Left ventricle myocardium inferior (tissue), 1 donor: ENCODE measurements at places on chromosomes 11 and 22.

GRCh38 chr11:3201677-3202181 is 16.9 kb downstream of the MRGPRG start:
- no peak for DNase-seq

DNA sequence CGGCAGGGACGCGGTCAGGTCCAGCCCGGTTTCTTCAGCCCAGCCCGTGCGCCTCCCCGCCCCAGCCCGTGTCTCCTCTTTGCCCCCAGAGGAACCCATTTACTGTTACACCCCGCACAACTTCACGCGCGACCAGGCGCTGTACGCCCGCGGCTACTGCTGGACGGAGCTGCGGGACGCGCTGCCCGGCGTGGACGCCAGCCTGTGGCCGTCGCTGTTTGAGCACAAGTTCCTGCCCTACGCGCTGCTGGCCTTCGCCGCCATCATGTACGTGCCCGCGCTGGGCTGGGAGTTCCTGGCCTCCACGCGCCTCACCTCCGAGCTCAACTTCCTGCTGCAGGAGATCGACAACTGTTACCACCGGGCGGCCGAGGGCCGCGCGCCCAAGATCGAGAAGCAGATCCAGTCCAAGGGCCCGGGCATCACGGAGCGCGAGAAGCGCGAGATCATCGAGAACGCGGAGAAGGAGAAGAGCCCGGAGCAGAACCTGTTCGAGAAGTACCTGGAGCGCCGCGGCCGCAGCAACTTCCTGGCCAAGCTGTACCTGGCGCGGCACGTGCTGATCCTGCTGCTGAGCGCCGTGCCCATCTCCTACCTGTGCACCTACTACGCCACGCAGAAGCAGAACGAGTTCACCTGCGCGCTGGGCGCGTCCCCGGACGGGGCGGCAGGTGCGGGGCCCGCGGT is 6.5 kb downstream of the PANX2 start:
- no peak for DNase-seq

DNA sequence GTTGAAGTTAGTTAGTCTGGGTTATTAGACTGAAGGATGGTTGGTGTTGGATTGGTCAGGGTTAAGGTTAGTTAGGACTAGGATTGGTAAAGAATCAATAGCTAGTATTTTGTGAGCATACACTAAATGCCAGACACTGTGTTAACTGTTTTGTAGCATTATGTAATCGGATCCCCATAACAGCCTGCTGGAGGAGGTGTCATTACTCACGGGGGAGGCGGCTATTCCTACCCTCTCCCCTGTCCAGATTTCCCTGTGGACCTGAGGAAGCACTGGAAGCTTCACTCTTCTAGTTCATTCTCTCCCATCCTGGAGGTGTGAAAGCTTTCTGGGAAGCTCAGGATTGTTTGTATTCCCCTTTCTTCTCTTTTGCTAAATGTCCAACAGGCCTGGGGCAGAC is 40.5 kb upstream of the KCNJ11 start:
- no peak for DNase-seq

- DNase-seq, result peak; percentile 44
Observed at GRCh38 chr22:45817745-45818423, 146.2 kb downstream of the ATXN10 start.

DNA sequence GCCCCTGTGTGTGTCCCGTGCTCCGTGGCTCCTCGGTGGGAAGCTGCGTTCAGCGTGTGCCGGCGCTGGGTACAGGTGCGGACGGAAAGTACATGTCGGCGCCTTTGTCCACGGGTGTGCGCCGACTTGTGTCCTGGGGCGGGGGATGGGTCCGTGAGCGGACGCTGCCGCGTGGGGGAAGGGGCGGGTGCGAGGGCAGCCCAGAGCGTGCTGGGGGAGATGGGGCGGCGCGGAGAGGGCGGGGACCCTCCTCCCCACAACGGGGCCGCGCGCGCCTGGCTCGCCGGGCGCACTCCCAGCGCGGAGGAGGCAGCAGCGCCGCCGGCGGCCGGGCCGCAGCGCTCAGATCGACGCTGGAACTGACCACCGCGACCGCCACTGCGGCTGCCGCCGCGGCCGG is 33.6 kb upstream of the RELT start:
- no peak for DNase-seq

GRCh38 chr11:121575963-121576290 is 123.2 kb upstream of the SORL1-AS1 start:
- DNase-seq, result no peak

- DNase-seq, result no peak
Observed at GRCh38 chr11:93986716-93987115, 34.4 kb upstream of the HEPHL1 start.

DNA sequence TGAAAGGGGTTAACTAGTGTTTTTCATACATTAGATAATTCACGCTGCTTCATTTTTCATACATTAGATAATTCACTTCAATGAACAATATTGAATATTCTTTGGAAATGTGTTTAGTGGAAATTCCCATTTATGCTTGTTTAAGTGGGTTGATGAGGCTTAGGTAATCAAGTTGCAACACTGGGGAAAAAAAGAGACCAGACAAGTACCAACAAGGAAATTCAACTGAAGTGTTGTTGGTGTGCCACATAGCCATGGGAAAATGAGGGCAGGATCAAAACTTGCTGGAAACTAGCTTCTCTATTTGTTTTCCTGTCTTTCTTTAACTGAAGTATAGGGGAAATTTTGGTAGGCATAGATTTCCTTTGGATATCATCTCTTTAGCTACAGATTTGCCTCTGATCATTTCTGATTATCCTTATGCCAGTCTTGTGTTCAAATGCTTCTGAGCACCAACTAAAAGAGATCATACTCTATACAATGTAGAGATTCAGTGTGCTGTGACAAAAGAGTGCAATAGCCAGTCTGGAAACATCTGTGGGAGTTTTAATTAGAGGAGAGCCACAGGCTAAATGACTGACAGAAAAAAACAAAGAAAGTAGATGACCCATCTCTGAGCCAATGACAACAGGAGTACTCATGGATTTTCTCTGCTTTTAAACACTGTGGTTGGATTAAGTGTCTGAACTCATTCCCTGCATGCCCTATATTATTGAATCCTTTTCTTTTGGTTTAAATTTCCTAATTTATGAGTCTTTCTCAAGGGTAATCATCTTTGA is 67.6 kb upstream of the CTSC start:
- no peak for DNase-seq

- no peak for DNase-seq
Observed at GRCh38 chr22:47020166-47020565, 257.7 kb downstream of the TBC1D22A start.

DNA sequence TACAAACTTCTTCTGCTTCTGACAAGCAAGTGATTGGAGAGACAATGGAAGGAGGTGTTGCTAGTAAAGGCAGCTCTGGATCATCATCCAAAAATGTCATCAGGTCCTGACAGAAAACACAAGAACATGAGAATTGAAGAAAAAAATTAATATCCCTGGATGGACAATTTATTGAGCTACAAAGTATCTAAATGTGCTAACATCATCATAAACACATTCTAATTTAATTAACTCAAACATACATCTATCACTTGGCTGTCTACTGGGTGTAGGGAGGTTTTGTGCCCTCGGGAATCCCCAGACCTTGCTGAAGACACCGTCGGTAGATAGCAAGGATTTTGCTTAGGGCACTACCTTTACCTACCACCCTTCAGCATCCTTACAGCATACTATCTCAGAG is 72.6 kb downstream of the ENTHD1 start:
- no peak for DNase-seq

GRCh38 chr11:1918436-1919315 is 827 bp upstream of the TNNT3 start:
- DNase-seq, result no peak

- no peak for DNase-seq
Observed at GRCh38 chr11:1038921-1039320, 2.4 kb upstream of the MUC6 start.

DNA sequence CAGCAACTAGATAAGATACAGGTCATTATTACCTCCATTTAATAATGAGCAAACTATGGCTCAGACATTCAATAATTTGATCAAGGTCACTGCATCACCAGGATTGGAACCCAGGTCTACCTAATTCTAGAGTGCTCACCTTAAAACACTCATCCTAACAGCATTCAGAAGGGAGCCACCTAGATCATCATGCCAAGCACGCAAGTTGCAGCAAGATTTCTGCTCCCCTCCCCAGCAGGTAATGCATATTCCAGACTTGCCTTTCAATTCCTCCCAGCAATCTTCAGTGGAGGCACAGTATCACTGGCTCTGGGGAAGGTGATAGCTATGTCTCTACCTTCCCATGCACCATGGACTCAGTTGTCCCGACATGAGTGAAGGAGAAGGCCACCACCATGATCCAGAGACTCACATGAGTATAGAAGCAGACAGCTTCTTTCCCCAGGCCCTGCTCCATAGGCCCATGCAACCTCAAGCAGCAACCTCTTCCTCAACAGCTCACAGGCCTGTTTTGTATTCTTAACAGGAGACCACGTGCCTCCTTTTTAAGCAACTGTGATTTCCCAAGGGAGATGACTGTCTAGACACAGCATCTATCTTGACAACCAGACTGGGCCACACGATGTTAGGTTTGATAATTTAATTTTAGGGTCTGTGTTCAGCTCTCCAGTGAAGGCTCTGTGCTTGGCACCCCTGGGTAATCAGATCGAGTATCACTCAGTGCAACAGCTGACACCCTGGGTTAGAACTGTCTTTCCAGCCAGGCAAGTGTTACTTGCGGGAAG is 36.4 kb downstream of the RAB30 start:
- no peak for DNase-seq

GRCh38 chr11:35246745-35247144 is 107.8 kb downstream of the CD44 start:
- no peak for DNase-seq

- no peak for DNase-seq
Observed at GRCh38 chr22:26326803-26327202, 102.3 kb upstream of the ASPHD2 start.

- DNase-seq, result no peak
Observed at GRCh38 chr11:44178381-44178780, 82.9 kb downstream of the EXT2 start.

DNA sequence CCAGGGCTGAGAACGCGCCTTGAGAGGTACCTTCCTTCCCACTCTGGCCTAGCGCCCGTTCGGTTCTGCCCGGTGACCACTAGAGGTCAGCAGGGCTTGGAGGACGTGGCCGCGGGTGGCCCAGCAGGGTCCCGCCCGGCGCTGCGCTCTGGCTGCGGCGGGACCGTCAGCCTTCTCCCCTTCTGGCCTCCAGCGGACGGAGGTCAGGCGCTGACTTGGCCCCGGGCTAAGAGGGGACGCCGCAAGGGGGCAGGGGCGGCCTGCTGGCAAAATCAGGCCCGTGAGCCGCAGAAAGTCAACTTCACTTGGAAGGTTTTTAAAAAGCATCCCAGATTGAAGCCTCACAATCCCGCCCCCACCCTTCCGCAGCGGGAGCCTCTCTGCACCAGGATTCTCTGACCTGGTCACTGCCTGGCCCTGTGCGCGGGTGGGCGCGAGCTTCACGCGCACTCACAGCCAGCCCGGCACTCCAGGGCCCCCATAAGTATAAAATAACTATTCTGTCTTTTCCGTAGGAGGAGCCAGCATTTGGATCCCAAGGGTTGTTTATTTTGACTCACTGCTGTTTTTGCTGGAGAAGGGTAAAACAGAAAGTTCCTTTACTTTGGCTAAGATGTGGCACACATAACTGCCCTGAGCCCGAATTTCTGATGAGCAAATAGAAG is 23.2 kb upstream of the ZBTB16 start:
- DNase-seq, result peak; percentile 88

DNA sequence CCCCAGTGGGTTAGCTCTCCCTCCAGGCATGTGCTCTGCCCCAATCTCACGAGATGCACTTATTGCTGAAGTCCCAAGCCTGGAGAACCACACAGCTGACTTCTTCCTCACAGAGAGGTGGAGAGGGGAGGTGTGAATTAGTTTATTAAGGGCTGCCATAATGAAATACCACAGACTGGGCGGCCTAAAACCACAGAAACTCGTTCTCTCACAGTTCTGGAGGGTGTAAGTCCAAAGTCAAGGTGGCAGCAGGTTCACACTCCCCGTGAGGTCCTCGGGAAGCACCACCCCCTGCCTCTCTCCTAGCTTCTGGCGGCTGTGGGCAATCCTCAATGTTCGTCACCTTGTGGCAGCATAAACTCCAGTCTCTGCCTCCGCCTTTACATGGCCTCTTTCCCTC is 39.3 kb downstream of the TECTA start:
- DNase-seq, result no peak

GRCh38 chr22:48105259-48105658 is 1342.8 kb downstream of the TBC1D22A start:
- DNase-seq, result no peak

DNA sequence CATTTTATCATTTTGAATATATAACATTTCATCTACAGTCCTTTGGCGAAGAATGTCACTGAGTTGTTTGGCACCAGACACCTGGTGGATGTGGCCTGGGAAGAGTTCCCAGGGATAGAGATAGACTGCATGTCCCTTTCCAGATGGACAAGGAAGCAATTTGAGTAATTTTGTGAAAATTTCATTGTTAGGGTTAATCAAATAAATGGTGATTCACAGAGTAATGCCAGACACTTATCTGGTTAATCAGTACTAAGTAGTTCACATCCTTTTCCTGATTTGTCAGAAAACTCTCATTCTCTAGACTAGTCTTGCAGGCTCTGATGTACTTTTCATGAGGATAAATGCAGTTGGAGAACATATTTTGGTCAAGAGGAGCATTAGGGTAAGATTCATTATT is 41.6 kb downstream of the NAALAD2 start:
- no peak for DNase-seq

DNA sequence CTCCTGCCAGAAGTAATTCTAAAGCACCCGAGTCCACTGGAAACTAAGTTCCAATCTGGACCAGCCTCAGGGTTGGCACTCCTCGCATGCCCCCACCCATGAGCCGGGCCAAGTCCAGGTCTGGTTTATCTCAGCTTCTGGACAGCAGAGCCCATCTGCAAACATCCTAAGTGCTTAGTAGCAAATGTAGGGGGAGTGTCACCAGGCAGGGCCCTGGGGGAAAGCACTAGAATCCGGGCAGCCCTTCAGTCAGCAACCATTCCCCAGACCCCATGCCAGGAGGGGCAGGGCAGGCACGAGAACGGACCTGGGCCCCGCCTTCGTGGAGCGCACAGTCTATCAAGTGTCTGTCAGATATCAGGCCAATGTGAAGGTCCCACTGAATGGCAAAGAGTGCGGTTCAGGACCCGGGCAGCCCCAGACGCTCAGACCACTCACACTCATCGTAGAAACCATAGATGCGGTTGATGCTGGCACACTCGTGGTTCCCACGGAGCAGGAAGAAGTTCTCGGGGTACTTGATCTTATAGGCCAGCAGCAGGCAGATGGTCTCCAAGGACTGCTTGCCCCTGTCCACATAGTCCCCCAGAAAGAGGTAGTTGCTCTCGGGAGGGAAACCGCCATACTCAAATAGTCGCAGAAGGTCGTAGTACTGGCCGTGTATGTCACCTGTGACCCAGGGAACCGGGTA is 1.3 kb downstream of the PPP1CA start:
- DNase-seq, result no peak

GRCh38 chr11:127345819-127346459 is 345.4 kb upstream of the KIRREL3 start:
- peak; percentile 18 for DNase-seq
